Epithelial cell of proximal tubule (primary cell): ENCODE measurements at places on chromosomes 6 and 20. TPM values are rescaled to one million over a fixed set of nuclear protein-coding genes. Genes with fewer than 3 reads are reported as not detected.

DNA sequence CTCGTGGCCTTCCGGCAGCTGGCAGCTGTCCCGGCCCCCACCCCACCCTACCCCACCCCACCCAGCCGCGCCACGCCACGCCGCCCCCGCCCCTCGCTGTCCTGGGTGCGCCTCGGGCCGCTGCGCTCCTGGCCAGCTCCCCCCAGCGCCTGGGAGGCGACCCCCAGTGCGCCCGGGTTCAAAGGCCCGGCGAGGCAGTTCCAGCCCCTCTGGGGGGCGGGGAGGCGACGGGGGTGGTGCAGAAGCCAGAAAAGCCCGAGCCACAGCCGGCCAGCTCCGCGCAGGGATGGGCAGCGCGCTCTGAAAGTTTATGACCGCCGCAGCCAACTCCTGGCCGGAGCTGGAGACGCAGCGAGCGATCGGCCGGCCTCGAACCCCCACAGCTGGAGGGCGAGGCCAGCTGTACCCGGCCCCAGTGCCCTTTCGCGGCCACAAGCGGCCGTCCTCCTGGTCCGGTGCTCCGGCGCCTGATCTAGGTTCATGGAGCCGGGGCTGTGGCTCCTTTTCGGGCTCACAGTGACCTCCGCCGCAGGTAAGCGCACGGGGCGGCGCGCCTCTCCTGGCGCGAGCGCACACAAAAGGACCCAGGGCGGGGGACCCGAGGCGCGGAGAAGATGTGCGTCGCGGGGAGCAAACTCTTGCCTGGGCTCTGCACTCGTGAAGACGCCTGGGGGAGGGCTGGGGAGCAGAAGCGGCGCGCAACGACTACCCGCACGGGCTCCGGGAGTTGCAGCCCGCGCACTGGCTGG lies at the start of gene EDN3:
TSS of gene EDN3 (plus strand) at position 279 of the 749 bp plus-strand sequence. CDS start at position 481, 202 bp downstream.
- no peak for DNase-seq

MUCL3 gene
- total RNA-seq, result under 0.01 and 0.07 TPM in 2 replicates

GRCh38 chr6:33024521-33024920 lies 15.1 kb upstream of the HLA-DOA start:
- DNase-seq, result no peak

GRCh38 chr6:96394727-96395126 lies 126.9 kb upstream of the UFL1 start:
- DNase-seq, result no peak

GRCh38 chr6:19934996-19935591 lies 97.9 kb downstream of the ID4 start:
- DNase-seq, result no peak

BPIFB2 gene
- not detected in 2 replicates for total RNA-seq

DNA sequence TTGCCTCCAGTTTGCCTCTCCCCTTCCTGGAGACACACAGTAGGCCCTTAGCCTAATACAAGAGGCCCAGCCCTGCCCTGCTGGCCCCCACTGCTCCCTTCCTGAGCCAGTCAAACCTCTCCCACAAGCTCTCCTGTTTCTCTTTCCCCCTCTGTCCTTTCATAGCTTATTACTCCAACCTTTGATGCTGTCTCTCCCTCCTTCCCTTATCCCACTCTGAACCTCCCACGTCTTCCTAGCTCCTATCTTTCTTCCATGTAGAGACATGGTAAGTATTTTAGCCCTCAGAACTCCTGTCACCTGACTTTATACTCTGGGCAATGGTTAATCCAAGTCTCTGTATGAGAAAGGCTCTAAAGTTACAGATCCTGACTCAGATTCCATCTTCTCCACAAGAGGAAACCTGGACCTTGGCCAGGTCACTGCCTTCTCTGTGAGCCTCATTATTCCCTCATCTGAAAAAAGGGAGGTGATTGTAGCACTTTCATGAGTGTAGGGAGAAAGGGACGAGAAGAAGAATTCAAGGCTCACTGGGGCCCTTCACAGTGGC lies 6.7 kb downstream of the TGIF2 start:
- DNase-seq, result peak; percentile 75
